Glomerular endothelial cell (primary cell): ENCODE measurements at places on chromosomes 5 and 9. TPM values are rescaled to one million over a fixed set of nuclear protein-coding genes. Genes with fewer than 3 reads are reported as not detected.

Gene DMRT3
- 0.47 and 1.2 TPM in 2 replicates for total RNA-seq

Gene PGM5
- total RNA-seq, result 1.4 and 3.3 TPM in 2 replicates

DNA sequence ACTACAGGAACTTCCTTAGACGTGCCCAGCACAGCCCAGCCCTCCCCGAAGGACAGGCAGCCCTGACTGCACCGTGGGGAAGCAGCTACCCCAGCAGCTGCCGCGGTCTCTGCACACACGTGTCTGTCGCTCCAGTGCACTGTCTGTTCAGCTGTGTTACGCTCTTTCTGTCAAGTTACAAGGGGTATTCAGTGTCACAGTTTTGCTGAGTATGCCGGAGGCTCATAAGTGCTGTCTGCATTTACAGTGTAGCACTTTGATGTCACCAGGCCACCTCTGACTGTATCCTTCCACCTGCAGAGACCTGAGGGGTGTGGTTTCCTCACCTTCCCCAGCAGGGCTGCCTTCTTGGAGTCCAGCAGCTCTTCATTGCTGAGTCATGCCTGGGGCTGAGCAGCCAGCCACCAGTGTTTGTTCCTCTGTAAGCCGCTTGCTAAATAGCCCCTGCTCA, 126.8 kb downstream of the EHMT1 start:
- no peak for DNase-seq

DNA sequence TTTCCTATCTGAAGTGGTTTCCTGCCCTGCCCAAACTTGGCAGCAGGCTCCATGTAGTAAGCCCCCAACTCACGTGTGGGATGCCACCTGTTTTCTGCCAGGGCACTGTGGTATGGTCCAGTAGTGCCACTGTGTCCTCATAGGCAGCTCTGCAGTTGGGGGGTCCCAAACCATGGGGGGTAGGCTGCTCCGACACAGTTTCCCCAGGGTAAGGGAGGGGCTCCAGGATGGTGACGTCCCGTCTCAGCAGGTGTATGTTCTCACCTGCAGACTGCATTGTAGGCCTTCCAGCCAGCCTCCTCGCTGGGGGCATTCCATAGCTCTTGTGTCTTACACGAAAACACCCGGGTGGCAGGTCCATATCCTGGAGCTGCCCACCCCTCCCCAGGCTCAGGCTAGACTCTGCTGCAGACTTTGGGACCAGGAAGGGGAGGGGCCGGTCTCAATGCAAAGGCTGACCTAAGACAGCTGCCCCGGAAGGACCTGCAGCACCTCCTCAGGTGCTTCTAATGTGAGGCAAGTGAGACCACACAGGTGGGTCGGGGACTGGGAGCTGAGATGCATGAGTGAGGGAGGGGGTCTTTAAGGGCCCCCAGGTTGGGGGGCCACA, 330.5 kb upstream of the IRX4 start:
- no peak for DNase-seq

Gene OCLN
- total RNA-seq, result 4.3 and 7.4 TPM in 2 replicates

GRCh38 chr9:128072144-128073021, 4.4 kb downstream of the SLC25A25 start:
- DNase-seq, result peak; percentile 50

GRCh38 chr5:75023368-75024159, 28.8 kb downstream of the GCNT4 start:
- no peak for DNase-seq

Gene LCN1
- total RNA-seq, result not detected in 2 replicates

Gene FOXD4L6
- total RNA-seq, result not detected in 2 replicates

- no peak for DNase-seq
Measured at GRCh38 chr9:14215614-14216013, 98.3 kb downstream of the NFIB start.

DNA sequence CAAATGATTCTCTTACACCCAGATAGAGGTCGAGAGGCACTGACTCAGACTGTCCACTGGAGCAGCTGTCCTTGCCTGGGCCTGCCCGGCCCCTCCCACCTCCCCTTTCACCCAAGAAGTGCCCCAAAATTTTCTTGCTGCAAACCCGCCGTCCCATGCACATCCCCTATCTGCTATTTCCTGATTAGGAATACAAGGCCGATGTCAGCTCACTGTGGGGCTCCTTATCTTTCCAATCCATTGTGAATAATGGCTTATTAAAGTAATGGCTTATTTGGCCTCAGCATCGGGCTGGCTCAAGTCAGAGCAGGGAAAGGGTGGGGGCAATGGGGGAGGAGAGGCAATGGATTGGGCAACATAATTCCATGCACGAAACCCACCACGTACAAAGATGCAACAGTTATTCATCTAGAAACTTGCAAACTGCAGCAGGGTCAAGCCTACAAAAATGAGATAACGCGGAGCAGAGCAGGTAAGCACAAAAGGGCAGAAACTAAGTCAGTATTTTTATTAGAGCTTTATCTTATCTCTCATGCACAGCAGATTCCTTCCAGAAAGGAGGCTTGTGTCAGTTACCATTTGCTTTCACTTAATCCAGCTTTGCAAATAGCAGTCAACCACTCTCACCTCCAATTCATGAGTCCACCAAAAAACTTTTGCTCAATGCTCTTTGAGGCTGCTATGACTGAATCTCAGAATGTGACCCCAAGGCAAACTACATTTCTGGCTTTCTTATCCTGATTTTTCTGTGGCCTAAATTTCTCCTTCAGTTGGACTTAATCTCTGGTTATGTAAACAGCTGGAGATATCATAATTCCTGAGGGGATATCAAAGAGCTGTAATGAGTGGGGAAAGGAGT, 138.2 kb upstream of the OSMR start:
- no peak for DNase-seq
